Left ventricle myocardium inferior (tissue), 1 donor: ENCODE measurements at places on chromosomes 7 and 10.

DNA sequence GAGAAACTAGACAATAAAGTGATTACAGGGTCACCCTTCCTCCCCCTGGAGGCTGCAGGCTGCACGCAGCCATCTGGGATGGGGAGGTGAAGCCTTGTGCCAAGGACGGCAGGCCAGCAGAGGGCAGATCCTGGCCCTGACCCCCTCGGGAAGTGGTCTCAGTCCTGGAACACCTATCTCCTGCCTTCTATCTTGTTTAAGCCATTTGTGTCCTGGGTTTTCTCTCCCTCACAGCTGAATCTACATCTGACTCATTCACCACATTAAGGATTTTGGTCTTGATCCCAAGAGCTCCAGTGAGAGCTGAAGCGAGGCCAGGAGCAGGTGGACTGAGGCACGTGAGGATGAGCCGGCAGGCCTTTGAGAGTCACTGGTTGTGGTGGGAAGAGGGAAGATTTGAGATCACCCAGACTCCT, 16.4 kb upstream of the PARP12 start:
- DNase-seq = no peak

GRCh38 chr10:27041196-27041595, 59.1 kb downstream of the ANKRD26 start:
- DNase-seq = no peak

DNA sequence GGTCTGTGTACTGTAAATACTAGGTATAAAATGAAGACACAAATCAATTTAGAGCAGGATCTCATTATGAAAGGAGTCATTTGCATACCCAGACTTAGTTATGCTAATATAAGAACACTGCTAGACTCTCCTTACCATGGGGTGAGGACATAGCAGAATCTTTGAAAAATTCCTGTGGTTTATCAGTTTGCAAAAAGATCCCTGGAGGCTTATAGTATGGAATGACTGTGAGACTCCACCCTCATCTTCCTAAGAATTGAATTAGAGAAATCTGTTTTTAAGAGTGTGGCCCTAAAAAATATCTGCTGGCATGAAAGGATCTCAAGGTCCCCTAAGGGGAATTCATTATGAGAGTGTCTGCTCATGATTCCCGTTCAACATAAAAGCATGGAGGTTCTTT, 63.2 kb downstream of the WNT2 start:
- DNase-seq = no peak

DNA sequence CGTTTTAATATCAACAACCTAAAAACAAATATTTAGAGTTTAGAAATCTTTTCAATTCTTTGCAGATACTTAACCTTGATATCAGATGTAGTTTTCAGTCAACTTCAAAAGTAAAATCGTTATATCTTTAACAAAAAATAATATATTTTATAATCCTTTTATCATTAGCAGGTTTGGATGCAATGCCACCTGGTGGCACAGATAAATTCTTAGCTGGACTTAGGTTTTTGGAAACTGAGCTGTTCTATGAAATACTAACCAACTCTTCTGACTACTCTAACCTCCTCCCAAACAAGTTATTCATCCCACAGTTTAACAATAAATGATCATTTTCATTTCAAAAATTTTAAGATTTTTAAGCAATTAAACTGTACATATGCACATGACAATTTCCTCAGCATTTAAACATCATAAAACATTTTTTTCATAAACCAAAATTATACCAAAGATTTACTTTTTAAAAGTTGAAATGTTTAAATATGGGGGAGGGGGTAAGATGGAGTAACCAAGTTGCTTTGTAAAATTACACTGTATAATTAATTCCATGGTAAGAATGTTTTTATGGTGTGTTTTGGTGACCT, 56.9 kb downstream of the HIBADH start:
- DNase-seq = no peak

DNA sequence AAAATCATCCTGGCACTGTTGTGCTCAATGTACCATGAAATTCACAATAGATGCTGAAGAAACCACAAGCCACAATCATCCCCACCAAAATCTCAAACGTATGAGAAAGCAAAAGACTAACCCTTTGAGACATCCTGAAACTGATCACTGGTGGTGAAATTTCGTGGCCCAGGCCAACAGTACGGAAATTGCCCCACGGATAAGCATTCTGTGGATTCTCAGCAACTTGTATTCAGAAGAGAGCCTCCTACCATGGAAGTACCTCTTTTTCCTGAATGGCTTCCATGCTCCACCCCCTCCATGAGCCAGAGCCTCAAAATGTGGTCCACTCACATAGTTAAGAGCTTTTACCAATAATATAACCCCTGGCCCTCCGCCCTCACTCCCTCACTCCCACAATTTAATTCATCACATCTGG, 163.9 kb upstream of the AUTS2 start:
- no peak for DNase-seq

- DNase-seq = no peak
Measured at GRCh38 chr7:27697861-27698430, 35.3 kb upstream of the HIBADH start.

- no peak for DNase-seq
Measured at GRCh38 chr10:44715136-44715535, 196.0 kb upstream of the TMEM72 start.

DNA sequence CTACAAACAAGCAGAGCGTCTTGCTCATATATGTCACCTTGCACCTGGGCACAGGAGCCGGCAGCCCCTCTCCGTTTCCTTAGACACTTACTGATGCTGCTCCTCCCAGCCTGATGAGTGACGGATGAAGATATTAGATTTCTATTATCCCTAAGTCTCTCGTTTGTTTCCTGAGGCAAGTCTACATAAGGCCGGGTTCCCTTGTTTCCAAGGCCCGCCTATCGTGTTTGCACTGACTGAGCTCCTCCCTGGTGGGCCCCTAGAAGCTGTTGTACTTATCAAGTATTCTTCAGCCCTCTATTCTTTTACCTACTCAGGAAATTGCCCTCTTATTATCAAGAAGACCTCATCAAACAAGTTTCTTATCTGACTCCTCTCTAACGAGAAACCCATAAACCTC, 18.5 kb downstream of the SH3PXD2A start:
- no peak for DNase-seq

- DNase-seq = no peak
Measured at GRCh38 chr10:46268076-46268881, 18.5 kb upstream of the ANTXRL start.

GRCh38 chr7:137798073-137798763, 48.6 kb downstream of the DGKI start:
- no peak for DNase-seq

- no peak for DNase-seq
Measured at GRCh38 chr10:88986549-88987242, 3.9 kb upstream of the FAS start.

DNA sequence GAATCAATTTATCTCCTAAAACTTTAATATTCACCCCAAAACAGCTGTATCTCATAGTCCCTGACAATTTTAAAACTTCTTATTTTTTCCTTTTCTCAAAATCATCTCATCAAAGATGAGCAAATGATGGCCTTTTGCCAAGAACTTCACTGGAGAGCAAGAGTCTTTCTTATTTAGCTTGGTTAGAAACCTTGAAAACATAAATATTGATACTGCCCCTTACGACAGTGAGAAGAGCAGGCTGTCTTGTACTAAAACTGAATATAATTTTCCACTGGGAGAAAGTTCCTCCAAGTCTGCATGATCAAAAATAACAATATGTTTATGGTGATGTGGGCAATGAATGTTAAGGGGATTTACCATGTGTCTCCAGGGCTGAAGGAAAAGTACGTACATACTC, 109.0 kb downstream of the COL28A1 start:
- no peak for DNase-seq

DNA sequence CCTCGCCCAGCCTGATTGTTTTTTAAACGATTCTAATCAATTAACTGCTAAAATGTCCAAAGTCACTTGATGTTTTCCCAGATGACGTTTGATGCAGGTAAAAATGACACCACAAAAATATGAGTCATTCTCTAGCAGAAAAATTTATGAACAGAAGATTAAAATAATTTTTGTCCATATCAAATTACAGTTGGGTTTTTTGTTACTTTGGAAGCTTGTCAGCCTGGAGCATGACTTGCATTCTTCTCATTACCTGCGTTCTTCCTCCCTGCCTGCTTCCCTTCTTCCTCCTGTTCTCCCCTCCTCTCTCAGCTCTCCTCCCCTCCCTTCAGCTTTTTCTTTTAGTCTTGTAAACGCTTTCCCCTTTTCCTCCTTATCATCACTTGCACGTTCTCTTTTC, 18.7 kb downstream of the IL15RA start:
- no peak for DNase-seq

DNA sequence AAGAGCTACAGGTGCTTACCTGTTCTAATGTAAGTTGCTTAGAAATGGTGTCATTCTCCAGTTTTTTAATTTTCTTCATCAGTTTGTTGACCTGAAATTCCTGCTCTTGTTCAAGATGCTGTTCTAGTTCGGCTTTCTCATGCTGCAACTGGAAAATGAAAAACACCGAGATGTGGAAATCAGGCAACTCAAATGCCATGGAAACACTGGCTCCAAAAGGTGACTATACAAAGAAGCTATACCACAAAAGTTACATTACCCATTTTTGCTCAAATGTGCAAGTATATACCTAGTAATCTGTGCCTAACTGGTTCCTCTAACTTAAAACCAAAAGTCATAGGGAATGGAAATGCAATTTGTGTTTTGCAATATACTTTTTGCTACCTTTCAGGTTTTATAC, 73.8 kb downstream of the CCDC6 start:
- DNase-seq = no peak

DNA sequence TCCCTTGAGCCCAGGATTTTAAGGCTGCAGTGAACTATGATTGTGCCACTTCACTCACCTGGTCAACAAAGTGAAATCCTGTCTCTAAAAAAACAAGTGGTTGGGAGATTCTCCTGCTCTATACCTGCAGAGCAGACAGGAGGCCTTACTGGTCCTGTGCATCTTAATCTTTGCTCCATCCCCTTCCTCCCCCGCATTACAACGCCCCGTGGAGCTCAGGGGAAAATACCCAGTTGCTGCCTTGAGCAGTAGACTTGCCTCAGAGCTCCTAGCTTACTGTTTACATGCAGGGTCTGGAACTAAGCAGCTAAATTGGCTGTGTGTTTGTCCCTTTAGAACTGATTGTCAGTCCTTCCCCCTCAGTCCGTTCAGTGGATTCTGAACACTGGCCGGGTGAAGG, 123.8 kb upstream of the KMT2E start:
- DNase-seq = no peak
